Activated CD8-positive, alpha-beta memory T cell treated with anti-CD3 and anti-CD28 coated beads for 48 hours (primary cell): ENCODE measurements at places on chromosomes 12 and 14.

DNA sequence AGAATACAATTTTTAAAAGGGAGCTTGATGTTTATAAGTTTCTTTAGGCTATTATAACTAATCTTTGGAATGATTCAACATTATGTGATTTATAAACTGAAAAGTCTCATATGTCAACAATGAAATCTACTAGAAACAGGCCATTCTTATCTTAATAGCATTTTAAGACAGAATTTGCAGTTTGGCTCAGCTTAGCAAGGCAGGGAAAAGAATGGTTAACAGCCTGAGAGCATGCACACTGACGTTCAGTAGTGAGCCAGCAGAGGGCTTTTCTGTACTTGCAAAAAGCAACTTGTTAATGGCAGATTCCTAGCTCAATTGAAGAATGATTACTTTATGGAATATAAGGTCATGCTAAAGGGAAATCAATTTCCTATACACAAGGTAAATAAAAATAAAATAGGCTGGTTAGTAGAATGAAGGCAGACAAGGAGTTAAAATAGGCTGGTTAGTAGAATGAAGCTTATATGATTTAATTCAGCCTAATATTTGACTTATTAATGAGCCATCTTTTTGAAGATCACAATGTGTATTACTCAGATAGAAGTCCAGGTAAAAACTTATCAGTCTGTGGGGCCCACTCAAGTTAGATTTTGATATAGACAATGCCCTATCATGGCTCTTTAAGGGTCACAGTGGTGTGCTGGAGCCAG lies 95.9 kb downstream of the OTOGL start:
- no peak for DNase-seq

DNA sequence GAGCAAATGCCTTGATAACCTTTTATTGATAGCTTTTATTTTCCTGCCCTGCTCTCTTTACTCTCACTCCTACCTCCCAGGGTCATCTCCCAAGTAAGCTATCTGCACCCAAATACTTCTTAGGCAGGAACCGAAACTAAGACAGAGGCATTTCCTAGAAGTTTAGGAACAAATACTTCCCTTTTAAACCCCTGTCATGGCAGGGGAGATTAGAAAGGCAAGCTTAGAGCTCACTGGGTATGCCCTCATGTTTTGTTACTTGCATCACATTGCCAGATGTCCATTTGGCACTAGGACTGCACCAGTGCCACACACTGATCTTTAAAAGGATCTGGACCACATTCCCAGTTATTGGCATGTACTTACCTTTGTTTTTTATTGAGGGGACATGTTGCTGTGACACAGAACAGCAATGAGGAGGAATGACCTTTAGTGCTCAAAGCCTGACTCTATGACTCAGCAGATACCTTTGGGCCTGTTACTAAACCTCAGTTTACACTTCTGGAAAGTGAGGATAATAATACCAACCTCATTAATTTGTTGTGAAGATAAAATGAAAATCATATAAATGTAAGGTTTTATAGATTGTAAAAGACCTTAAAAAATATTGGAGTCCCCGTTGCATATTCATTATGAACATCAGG lies 40.9 kb upstream of the MBIP start:
- DNase-seq, result no peak

DNA sequence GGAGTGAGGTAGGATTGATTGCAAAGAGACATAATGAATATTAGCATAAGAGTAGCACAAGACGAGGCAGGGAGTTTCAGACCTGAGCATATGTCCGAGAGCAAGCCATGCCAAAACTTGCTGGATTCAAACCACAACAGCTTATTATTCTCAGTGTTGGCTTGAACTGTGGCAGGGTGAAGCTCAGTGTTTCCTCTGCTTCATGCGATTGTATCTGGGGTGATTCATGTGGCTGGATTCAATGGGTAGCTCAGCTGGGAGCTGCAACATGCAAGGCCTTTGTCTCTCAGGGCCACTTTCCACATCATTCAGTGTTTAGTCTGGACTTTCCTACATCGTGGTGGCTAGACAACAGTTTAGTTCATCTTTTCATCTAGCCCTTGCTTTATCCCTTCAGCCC lies 22.1 kb upstream of the E2F7 start:
- DNase-seq, result no peak

- DNase-seq, result no peak
Measured at GRCh38 chr12:3671330-3672112, 81.4 kb downstream of the CRACR2A start.

DNA sequence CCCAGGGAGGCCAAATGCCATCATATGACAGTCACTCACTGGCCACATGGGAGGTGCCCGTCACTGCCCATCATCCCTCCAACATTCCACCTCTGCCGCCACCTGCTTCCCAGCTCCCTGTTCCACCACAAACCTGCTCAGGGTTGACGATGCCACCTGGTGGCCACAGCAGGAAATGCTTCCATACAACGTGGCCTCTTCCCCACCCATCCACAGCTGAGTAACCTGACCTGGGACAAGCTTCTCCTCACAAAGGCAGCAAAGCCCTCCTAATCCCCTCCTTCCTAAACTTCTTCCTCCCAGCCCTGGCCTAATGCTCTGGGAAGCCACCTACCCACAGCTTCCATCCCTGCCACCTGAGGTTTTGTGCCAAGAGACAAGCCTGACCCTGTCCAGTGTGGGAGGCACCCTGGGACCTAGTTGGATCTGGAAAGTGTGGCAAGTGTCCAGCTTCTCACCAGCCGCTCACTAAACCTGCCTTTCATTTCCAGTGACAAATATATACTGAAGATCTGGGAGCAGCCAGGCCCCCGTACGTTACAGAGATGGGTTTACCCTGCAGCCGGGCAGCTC lies 4.3 kb downstream of the DEGS2 start:
- no peak for DNase-seq
